Caco-2 (cell line): ENCODE measurements at places on chromosomes 6 and 20. TPM values are rescaled to one million over a fixed set of nuclear protein-coding genes. Genes with fewer than 3 reads are reported as not detected.
A peak's percentile ranks its signal among the peaks of the same experiment; 100 is the strongest.

The HECA gene
- total RNA-seq, result 4.9 and 5.2 TPM in 2 replicates

GRCh38 chr20:32911355-32911754 lies 52.6 kb downstream of the EFCAB8 start:
- H3K4me1 ChIP-seq, result no peaks in the 10 kb centered on the region
- H3K36me3 ChIP-seq, result no peaks in the 10 kb centered on the region
- no peak overlapping the region for H3K4me3 ChIP-seq
- H3K27me3 ChIP-seq, result no peaks in the 10 kb centered on the region

DNA sequence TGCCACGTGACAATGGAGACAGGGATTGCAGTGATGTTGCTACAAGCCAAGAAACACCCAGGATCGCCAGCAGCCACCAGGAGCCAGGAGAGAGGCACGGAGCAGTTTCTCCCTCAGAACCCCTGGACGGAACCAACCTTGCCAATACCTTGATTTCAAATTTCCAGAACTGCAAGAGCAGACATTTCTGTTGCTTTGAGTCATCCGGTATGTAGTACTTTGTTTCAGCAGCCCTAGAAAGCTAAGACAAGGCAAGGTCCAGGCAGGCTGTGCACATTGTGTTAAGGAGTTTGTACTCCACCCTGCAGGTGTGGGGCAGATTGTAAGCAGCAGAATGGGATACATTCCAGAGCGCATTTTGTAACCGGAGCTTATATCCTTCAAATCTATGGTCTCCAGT lies 48.3 kb downstream of the TRERF1 start:
- no peak for DNase-seq
- H3K4me3 ChIP-seq, result no peak overlapping the region
- no peaks in the 10 kb centered on the region for H3K27me3 ChIP-seq
- H3K4me1 ChIP-seq, result peaks cover 7% of the 10 kb centered on the region; the same call in 1 of the 2 replicates

- no peak for DNase-seq
- no peaks in the 10 kb centered on the region for H3K36me3 ChIP-seq
- H3K4me1 ChIP-seq, result no peaks in the 10 kb centered on the region
These were observed 402.6 kb downstream of the BCKDHB start for GRCh38 chr6:80508885-80509630.

DNA sequence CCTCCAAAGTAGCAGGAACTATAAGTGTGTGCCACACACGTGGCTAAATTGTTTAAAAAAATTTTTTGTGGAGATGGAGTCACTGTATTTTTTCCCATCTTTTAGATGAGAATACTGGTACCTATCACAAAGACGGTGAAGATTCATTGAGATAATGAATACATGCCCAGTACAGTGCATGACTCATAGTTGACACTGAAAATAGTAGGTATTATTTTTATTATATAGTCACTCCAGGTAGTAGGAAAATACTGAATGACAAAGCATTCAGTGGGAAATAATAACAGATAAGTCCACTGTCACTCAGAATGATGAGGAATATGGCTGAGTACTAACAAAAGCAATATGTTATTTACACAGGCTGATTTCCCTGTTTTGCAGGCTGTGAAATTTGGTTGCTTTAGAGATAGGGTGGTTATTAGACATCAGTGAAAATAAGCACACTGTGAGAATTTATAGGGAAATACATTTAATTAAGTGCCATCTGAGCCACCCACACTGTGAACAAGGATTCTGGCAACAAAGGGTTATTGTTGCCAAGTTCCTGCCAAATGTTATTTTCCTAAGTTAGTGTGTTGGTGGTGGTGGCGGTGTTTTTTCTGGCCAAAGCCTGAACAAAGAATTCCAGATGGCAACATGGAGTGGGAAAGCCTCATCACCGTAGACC lies 129.8 kb upstream of the FOXQ1 start:
- H3K4me1 ChIP-seq, result peaks cover 3% of the 10 kb centered on the region; the same call in 1 of the 2 replicates
- no peak overlapping the region for H3K4me3 ChIP-seq
- no peak overlapping the region for H3K27ac ChIP-seq
- H3K27me3 ChIP-seq, result no peaks in the 10 kb centered on the region
- no peak for DNase-seq

GRCh38 chr20:37154684-37155298 lies 24.3 kb upstream of the RPN2 start:
- 0 out of 2 replicates have a peak, but pooled peaks cover 6% of the 10 kb centered on the region for H3K4me1 ChIP-seq
- H3K36me3 ChIP-seq, result no peaks in the 10 kb centered on the region
- H3K27me3 ChIP-seq, result no peaks in the 10 kb centered on the region
- H3K4me3 ChIP-seq, result no peak overlapping the region
- no peak for DNase-seq
- no peak overlapping the region for H3K27ac ChIP-seq

DNA sequence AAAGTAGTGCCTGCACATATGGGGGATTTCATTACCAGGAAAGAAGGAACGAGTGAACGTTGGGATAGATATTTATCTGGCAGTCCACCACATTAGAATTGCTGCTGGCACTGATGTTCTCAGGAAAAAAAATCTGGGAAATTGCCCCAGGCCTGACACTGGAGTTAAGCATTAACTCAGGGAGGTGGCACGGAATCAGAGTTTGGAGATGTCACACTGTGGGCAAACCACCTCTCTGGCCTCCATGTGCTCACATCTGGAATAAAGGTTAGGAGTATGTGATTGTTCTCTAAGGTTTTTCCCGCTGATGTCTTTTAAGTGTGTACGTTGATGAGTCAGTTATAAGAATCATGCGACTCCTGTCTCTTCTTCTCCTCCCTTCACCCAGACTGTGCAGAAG lies 7.9 kb downstream of the TGM3 start:
- no peaks in the 10 kb centered on the region for H3K27me3 ChIP-seq
- no peak overlapping the region for H3K27ac ChIP-seq
- no peaks in the 10 kb centered on the region for H3K36me3 ChIP-seq
- no peak for DNase-seq
- no peak overlapping the region for H3K4me3 ChIP-seq

DNA sequence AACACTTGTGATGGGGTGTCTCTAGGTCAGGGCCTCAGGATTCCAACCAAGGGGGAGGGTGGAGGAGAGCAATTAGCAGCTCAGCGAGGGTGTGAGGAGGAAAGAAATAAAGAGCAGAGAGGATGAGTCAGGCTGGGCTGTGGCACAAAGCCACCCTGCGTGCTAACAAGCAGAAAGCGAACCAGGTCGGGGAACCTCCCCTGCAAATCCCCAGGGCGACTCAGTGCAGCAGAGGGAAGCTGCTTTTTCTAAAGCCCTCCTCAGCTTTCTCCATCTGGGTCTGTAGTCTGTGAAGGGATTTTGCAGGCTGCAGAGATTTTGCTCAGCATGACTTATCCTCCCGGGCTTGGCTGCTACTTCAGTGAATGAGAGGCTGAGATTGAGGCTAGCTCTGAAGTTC lies 6.6 kb upstream of the SPO11 start:
- peaks cover 63% of the 10 kb centered on the region for H3K4me1 ChIP-seq
- no peak for DNase-seq
- peak overlapping the region; percentile 16 for H3K27ac ChIP-seq
- no peaks in the 10 kb centered on the region for H3K27me3 ChIP-seq
- no peak overlapping the region for H3K4me3 ChIP-seq

DNA sequence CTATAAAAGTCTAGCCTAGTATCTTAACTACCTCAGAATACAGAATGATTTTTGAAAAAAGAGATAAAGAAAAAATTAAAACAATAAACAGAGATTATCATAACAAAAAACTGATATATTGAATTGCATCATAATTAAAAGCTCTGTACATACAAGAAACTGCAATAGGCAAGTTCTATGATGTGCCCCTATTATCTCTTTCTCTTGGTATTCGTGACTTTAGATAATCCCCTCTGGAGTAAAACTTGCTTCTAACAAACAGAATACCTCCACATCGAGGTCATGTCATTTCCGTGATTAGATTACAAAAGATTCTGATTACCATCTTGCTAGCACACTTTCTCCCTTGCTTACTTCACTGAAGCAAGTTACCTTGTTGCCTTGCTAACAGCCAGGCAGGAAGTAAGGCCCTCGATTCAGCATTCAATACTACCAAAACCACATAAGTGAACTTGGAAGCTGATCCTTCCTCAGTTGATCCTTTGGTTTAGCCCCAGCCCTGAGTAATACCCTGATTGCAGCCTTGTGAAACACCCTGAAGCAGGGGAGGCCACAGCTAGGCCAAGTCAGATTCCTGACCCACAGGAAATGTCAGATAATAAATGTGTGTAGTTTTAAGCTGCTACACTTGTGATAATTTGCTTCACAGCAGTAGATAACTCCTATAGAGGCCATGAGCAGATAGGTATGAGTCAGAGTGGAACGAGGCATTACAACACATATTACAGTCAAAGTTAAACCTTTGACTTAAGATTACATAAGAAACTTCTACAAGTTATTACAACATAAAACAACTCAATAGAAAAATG lies 53.7 kb upstream of the TMX4 start:
- H3K4me1 ChIP-seq, result peaks cover 28% of the 10 kb centered on the region
- peak; percentile 73 for DNase-seq
- no peaks in the 10 kb centered on the region for H3K36me3 ChIP-seq
- peak overlapping the region; percentile 85 for H3K27ac ChIP-seq

GRCh38 chr6:107574856-107575255 lies 84.9 kb downstream of the SOBP start:
- H3K36me3 ChIP-seq, result no peaks in the 10 kb centered on the region
- no peak overlapping the region for H3K27ac ChIP-seq
- no peaks in the 10 kb centered on the region for H3K27me3 ChIP-seq
- DNase-seq, result no peak
- no peaks in the 10 kb centered on the region for H3K4me1 ChIP-seq

The LPIN3 gene
- total RNA-seq, result 32.6 and 32.8 TPM in 2 replicates

The SPDEF gene
- 0.67 and 0.77 TPM in 2 replicates for total RNA-seq

DNA sequence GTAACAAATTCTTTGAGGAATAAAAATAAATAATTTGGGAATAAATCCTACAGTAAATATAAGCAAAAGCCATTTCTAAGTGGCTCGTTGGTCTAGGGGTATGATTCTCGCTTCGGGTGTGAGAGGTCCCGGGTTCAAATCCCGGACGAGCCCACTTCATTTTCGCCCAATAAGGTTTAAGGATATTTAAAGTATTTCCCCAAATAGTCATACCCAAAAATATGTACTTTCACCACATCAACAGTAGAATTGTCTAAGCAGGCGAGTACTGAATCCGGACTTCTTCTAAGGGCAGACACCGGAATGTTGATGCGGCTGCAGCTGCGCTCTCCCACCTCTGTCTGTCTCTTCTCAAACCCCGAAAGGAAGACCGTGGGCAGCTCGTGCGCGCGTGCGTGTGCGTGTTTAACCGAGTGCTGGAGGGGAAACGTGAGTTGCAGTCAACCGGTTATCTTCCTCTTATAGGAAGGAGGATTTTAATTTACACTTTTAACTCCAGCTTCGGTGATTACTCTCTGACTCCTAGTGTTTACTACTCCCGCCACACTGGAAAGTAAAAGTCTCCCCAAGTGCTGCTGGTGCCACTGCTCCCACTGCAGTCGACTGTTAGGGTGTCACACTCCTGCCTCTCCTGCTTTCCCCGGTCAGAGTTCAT lies 155.7 kb upstream of the PRSS16 start:
- H3K4me1 ChIP-seq, result no peaks in the 10 kb centered on the region
- H3K27me3 ChIP-seq, result no peaks in the 10 kb centered on the region
- peak overlapping the region; percentile 55 for H3K4me3 ChIP-seq
- peak overlapping the region; percentile 83 for H3K27ac ChIP-seq
- no peaks in the 10 kb centered on the region for H3K36me3 ChIP-seq
- DNase-seq, result peak; percentile 65

GRCh38 chr20:18543932-18544331 lies 23.3 kb upstream of the SMIM26 start:
- no peaks in the 10 kb centered on the region for H3K4me1 ChIP-seq
- peak overlapping the region; percentile 9 for H3K27ac ChIP-seq
- H3K36me3 ChIP-seq, result peaks cover 3% of the 10 kb centered on the region; the same call in 1 of the 2 replicates
- DNase-seq, result no peak

- peak overlapping the region; percentile 77 for H3K4me3 ChIP-seq
- H3K4me1 ChIP-seq, result peaks cover 22% of the 10 kb centered on the region
- no peaks in the 10 kb centered on the region for H3K36me3 ChIP-seq
- H3K27me3 ChIP-seq, result no peaks in the 10 kb centered on the region
- H3K27ac ChIP-seq, result peak overlapping the region; percentile 75
- peak; percentile 36 for DNase-seq
These were observed 1.7 kb downstream of the PHF10 start for GRCh38 chr6:169722362-169723199.

DNA sequence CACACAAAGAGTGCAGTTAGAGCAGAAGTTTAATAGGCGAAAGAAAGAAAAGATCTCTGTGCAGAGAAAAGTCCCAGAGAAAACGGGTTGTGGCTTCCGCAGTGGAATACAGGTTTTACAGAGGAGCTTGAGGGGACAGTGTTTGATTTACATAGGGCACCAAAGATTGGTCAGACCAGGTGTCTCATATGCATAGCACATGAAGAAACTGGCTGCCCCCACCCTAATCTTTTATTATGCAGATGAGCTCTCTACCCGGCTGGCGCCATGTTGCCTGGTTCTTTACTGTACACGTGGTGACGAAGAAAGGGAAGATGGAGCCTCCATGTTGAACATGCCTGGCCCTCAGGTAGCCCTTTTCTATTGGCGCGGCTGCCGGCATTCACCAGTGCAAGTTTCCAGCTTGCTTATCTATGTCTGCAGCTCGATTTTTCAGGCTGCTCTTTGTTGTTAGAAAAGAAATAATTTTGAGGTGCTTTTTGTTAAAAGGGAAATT lies 47.4 kb downstream of the SLC35B3 start:
- no peaks in the 10 kb centered on the region for H3K36me3 ChIP-seq
- DNase-seq, result no peak
- H3K4me3 ChIP-seq, result no peak overlapping the region

- H3K4me1 ChIP-seq, result no peaks in the 10 kb centered on the region
- no peaks in the 10 kb centered on the region for H3K27me3 ChIP-seq
- H3K4me3 ChIP-seq, result no peak overlapping the region
These were observed 171.9 kb upstream of the JARID2 start for GRCh38 chr6:15073883-15074465.

DNA sequence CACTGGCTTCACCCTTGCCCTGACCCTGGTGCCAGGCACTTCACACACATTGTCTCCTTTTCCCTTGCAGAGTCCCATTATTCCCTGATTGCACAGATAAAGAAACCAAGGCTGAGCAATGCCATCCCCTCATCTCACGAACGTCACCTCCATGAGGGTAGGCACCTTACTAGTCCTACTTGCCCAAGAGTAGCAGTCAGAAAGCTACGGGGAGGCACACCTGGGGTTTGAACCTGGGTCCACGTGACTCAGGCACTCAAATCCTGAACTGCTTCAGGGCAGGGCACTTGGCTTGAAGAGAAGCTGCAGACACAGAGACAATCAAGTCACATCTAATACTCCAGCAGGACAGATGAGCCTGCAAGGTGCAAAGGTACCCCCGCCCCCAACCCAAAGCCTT lies 1.9 kb downstream of the BCAS1 start:
- peak overlapping the region; percentile 64 for H3K27ac ChIP-seq
- no peak for DNase-seq
- H3K4me1 ChIP-seq, result peaks cover 51% of the 10 kb centered on the region
- H3K4me3 ChIP-seq, result no peak overlapping the region
- no peaks in the 10 kb centered on the region for H3K36me3 ChIP-seq
